Smooth muscle cell of bladder (primary cell): ENCODE measurements at places on chromosomes 3 and 15. TPM values are rescaled to one million over a fixed set of nuclear protein-coding genes. Genes with fewer than 3 reads are reported as not detected.

MCF2L2 gene
- 0.14 and 0.37 TPM in 2 replicates for total RNA-seq

WWTR1 gene
- total RNA-seq = 21.8 and 22.9 TPM in 2 replicates

SLC24A5 gene
- not detected in 2 replicates for total RNA-seq

ERC2 gene
- total RNA-seq = not detected in 2 replicates

CNTN3 gene
- 0.28 and 2.4 TPM in 2 replicates for total RNA-seq

FXR1 gene
- total RNA-seq = 216 and 259 TPM in 2 replicates

FEZF2 gene
- total RNA-seq = not detected in 2 replicates

ZDHHC19 gene
- not detected in 2 replicates for total RNA-seq

PRR20G gene
- total RNA-seq = not detected in 2 replicates

STXBP5L gene
- under 0.01 TPM in 1 of 2 replicates, not detected in the other for total RNA-seq

ADAMTSL3 gene
- 0.14 and 0.18 TPM in 2 replicates for total RNA-seq

HSPBAP1 gene
- 6.7 and 7.2 TPM in 2 replicates for total RNA-seq

CSTA gene
- total RNA-seq = 3.8 and 8.0 TPM in 2 replicates

CRTAP gene
- 271 and 374 TPM in 2 replicates for total RNA-seq

MINDY4B gene
- total RNA-seq = not detected in 2 replicates

LRRN1 gene
- total RNA-seq = not detected in 2 replicates

TMC3 gene
- under 0.01 TPM in 1 of 2 replicates, not detected in the other for total RNA-seq

GOLGA6L7 gene
- not detected in 2 replicates for total RNA-seq

GABRA5 gene
- total RNA-seq = 0.09 and 0.14 TPM in 2 replicates

ROPN1 gene
- total RNA-seq = not detected in 2 replicates

LIPC gene
- 1.3 and 2.1 TPM in 2 replicates for total RNA-seq

ANKRD63 gene
- total RNA-seq = not detected in 2 replicates

ZBTB20 gene
- total RNA-seq = 12.6 and 13.8 TPM in 2 replicates

C3orf52 gene
- total RNA-seq = 5.7 and 10.5 TPM in 2 replicates

ERICH6 gene
- total RNA-seq = under 0.01 TPM in 1 of 2 replicates, not detected in the other

CDC25A gene
- 1.00 and 1.3 TPM in 2 replicates for total RNA-seq

HIGD2B gene
- total RNA-seq = not detected in 2 replicates

CAV3 gene
- not detected in 2 replicates for total RNA-seq

GP9 gene
- total RNA-seq = not detected in 2 replicates

ITGA11 gene
- total RNA-seq = 28.6 and 55.0 TPM in 2 replicates

CPN2 gene
- not detected in 2 replicates for total RNA-seq

TRIM42 gene
- total RNA-seq = not detected in 2 replicates
